ENCODE measurements at places on chromosomes 4 and X.

GRCh38 chr4:125729171-125729570, 414.4 kb downstream of the FAT4 start:
- DNase-seq: no peak

GRCh38 chr4:530017-530781, 31.2 kb downstream of the PIGG start:
- no peak for DNase-seq

GRCh38 chr4:121255986-121256750, 92.0 kb upstream of the TNIP3 start:
- DNase-seq: peak; percentile 54

- no peak for DNase-seq
Measured at GRCh38 chrX:140817943-140818342, 108.4 kb downstream of the LINC00632 start.

DNA sequence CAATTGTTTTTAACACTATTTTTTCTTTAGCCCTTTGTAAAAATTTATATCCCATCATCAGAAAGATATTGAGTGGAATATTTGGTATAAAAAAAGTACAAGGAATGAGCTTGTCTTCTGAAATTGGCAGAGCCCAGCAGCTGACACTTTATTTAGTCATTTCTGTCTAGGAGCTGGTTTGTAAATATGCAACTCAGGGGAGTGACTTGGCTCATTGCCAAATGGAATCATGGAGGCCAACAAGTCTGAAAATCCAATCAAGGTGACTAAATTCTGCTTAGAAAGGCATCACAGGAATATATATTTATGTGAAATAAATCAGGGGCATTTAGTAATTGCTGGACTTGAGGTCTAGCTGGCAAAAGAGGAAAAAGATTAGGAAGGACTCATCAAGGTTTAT, 74.4 kb downstream of the OTC start:
- DNase-seq: no peak

- no peak for DNase-seq
Measured at GRCh38 chr4:52956691-52957090, 94.6 kb downstream of the RASL11B start.

DNA sequence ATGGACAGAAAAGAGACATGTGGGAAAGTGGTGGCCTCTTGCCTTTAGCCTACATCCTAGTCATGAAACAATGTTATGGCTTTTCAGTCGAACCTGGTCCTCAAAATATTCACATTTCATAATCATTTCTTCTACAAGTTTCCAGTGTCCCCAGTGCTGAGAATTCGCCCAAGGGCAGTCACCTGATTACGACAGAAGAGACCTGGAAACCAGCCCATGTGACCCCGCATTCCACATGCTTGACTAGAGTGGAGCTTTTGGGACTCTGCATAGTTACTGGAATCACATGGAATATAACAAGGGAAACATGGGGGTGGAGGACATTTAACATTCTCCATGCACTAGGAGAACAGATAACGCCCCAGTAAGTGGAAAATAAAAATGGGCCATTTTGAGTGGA, 100.1 kb downstream of the PPARGC1A start:
- DNase-seq: no peak
